ENCODE measurements at places on chromosomes 7 and 10.

- DNase-seq = no peak
Measured at GRCh38 chr7:142384493-142384922, 126.7 kb upstream of the PRSS58 start.

GRCh38 chr7:124318721-124319450, 286.0 kb upstream of the TMEM229A start:
- DNase-seq = no peak

DNA sequence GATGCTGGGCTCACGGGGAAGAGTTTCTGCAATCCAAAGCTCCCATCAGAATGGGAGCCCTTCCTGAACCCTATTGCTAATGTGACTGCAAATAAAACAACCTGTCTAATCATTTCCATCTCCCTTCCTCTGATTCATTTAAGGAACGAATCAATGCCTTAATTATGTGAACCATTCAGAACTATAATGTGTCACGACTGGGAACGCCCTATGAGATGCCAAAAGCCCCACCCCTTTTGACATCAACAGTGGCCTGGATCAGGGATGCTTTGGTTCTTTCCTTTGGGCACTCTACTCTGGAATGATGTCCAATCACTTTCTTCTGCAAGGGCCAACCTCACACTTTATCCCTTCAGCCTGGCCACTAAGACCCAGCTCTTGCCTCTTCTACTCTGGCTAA, 195.4 kb upstream of the AOAH start:
- no peak for DNase-seq

GRCh38 chr10:3568392-3568791, 216.6 kb downstream of the KLF6 start:
- DNase-seq = no peak

DNA sequence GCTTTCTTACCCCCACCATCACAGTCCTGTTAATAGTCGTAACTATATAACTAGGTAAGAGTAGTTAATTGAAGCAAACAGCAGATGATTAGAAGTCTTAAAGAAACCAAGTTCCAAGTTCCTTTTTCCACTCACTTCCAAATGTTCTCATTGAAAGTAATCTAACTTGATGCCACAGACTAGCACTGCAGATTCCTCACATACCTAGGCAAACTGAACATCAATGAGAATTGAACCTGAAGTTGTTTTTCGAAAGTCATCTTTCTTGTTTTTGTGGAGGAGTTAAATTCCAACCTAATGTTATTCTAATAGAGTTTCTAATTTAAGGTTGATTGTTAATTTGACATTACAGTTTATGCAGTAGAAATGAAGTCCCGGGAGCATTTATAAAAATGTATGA, 5.5 kb downstream of the PRKG1 start:
- no peak for DNase-seq

DNA sequence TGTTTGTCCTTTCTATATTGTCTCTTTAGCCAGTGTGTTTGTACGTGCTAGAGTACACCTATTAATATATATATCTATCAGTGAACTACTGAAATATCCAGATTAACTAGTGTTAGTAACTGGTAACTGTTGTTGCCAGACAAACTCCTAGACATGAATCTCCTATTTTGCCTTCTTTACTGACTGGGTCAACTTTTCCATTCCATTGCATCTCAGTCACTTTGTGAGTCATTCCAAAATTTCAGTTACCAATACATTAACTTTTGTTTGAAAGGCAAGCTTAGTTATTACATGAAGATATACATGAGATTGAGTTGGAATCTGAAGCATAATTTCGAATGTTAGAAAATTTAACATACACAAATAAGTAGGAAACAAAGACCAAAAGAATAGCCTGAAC, 51.4 kb downstream of the BTAF1 start:
- no peak for DNase-seq
